ENCODE measurements at places on chromosomes 7 and 10. TPM values are rescaled to one million over a fixed set of nuclear protein-coding genes. Genes with fewer than 3 reads are reported as not detected.

DNA sequence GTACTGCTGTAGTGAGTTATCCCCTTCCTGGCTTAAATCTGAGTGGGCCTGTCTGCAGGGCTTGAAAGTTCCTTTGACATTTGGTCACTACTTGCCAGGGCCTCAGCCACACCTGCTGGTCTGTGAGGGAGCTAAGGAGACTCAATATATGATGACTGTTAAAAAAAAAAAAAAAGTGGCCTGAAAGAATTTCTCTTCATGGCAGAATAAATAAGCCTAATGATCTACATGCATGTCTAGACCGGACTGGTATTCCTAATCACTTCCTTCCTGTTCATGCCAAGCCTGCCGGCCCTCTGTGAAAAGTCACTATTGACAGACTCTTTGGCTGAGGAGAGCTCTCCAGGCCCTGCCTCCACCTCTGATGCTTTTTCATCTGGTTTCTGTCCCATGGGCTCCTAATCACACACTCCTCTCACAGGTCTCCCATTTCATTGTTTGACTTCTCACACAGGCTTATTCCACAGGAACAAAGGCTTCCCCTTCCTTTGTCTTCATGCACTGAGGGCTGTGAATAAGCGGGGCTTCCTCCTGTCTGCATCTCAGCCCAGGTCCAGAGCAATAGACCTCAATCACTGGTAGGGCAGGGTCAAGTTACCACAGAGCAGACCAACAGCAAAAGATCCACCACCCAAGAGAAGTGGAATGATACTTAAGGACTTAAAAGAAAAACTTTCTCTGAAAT lies 99.1 kb upstream of the SEC61G start:
- DNase-seq: no peak

DNA sequence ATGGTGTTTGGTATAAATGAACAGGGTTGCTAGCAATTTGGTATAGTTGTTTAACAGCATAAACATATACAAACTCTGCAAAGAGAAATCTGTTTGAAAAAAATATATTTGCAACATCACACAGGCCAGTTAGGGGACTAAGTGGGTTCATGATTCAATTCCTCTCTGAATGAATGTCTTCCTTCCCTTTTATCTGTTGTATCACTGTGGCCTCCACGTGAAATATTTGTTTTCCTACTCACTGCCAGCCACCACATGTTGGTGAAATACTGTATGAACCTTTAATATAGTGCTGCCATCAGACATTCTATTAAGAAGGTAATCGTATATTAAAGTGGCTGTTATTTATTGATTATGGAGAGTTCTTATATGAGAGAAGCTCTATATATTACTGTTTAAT lies 157.0 kb downstream of the ARID5B start:
- DNase-seq: no peak

DNA sequence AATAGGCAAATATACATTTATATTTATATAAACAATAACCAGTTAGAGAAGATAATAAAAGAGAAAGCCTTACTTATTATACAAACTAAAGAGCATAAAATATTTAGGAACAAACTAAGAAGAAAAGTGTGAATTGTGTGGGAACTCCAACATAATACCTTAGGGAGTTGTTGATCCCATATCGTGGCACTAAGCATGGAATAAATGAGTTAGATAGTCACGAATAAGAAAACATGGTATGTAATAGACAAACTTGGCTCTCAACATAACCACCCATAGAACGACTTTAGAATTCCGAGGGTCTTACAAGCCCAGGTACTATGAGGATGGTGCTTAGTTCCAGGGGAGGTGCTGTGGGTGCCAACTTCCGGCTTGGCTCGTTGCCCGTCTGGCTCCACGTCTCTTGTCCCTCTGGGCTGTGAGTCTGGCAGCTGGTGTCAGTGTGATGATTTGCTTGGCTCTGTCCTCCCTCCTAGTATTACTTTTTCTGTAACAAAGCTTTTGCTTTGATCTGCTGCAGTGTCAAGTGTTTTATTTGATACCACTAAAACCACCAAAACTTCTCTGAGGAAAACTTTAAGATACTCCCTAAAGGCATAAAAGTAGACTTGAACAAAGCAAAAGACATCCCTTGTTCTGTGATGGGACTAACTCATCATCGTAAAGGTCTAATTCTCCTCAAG lies 9.5 kb upstream of the RBM20 start:
- DNase-seq: no peak

GRCh38 chr10:99172128-99172738 lies 63.4 kb downstream of the HPSE2 start:
- DNase-seq: no peak

DNA sequence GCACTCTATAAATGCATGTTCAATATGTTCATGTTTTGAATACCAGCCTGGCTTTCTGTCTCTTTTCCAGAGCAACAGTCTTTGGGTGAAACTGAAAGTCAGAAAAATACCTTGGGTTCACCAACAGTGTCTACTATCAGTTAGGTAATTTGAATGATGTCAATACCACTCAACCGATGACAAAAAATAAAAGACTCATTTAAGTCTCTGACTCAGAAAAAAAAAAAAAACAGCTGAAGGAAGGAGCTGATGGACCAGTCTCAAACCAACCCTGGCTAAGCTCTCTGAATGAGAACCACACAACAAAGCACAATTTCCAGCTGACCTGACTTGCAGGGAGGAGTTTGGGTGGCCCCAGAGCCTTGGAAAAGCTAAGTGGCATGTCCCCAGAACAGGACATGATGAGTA lies 42.5 kb downstream of the ABLIM1 start:
- DNase-seq: no peak

DNA sequence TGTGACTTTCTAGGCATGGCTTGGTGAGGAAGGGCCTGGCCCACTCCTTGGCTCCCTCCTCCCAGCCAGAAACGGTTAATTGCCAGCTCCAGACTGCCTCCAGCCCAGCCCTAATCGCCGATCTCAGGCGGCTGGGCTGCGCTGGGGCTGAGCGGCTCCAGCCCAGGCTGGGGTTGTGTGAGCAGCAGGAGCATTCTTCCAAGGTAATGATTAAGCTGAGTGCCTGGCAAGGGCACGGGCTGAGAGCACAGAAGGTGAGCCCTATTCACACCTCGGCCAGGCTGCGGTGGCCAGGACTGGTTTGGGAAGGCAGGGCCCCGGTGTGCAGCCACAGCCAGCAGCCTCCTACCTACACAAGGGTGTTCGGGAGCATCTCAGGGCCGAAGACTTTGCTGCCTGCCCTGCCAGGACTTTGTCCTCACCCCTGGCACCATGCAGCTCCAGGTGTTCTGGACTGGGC lies at the start of gene TMEM72:
TMEM72 (plus strand) TSS at position 257 of the 460 bp plus-strand sequence; CDS start at position 433, 176 bp downstream.
- DNase-seq: no peak

DNA sequence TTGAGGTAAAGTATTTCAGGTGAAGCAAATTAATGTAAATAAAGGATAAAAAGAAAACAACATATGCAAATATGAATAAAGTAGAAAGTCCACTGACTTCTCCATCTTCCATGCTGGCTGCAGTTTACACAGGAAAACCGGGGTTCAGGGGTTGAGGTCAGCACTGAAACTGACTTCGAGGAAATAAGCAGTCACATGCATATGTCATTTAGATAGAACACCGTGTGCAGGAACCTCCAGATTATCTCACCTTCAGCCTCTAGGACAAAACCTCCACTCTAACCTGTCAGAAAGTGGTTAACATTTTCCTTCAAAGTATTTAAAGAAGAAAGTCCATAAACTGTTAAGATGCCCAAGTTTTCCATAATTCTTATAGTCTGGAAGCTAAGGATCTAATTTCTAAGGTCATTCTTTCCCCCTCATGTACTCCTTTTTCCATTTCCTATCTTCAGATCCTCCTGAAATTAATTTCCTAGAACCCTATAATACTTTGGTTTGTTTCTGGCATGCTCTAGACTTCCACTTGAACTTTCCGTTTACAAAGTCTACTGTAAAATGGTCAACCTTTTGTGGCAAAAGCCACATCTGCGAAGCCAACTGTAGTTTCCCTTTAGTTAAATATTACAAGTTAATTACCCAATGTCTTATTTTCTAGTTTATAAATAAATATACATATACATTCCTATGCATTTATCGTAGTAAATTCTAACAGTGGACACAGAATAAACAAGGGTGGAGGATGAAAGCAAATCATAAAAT lies 173.3 kb downstream of the RAPGEF5 start:
- DNase-seq: no peak

GRCh38 chr10:7786430-7786829 lies 1.4 kb downstream of the KIN start:
- DNase-seq: no peak

- no peak for DNase-seq
Measured at GRCh38 chr10:28713626-28714352, 36.5 kb downstream of the BAMBI start.

- no peak for DNase-seq
Measured at GRCh38 chr10:45279682-45280081, 35.7 kb downstream of the OR13A1 start.

GRCh38 chr7:79741684-79742083 lies 288.2 kb upstream of the MAGI2 start:
- DNase-seq: no peak

GRCh38 chr7:39714447-39715091 lies 91.2 kb downstream of the RALA start:
- DNase-seq: no peak

SLC26A5 gene
- total RNA-seq: not detected

PPRC1 gene
- total RNA-seq: 1.8 TPM

ATRNL1 gene
- total RNA-seq: 137 TPM

FAM25C gene
- total RNA-seq: not detected

SYT15B gene
- total RNA-seq: 2.1 TPM

All from uterus (tissue), 4 donors.